ENCODE measurements at places on chromosomes 6 and 20.

DNA sequence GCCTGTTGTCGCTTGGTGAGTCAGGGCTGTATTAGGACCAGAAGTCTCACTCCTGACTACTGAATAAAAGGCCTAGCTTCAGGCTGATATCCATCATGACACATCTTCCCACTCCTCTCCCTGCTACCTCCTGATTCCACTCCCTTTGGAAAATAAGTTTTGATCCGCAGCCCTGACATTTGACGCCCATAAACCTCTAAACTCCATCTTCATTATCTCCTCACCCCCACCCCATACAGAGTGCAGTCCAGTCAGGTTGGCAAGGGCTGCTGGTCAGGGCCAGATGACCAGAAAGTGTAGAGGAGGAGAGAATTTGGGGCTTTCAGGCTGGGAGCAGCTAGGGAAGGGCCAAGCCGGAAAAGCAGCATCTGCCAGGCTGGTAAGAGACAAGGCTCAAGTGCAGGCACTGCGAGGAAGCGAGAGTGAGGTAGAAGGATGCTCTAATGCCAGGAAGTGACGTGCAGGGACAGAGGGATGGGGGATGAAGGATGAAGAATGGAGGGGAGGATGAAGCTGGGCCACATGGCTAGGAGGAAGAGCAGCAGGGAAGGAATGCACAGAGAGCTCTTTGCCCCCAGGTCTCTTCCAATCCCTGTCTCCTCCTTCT lies 1.2 kb downstream of the GGT7 start:
- no peak for DNase-seq

- no peak for DNase-seq
These were observed 361.9 kb upstream of the JARID2 start for GRCh38 chr6:14883921-14884320.

- no peak for DNase-seq
These were observed 7.5 kb downstream of the FOXS1 start for GRCh38 chr20:31837896-31838397.

GRCh38 chr6:6998194-6998569 lies 109.6 kb upstream of the RREB1 start:
- no peak for DNase-seq

- no peak for DNase-seq
These were observed 342.3 kb downstream of the CDKAL1 start for GRCh38 chr6:20876561-20876960.

DNA sequence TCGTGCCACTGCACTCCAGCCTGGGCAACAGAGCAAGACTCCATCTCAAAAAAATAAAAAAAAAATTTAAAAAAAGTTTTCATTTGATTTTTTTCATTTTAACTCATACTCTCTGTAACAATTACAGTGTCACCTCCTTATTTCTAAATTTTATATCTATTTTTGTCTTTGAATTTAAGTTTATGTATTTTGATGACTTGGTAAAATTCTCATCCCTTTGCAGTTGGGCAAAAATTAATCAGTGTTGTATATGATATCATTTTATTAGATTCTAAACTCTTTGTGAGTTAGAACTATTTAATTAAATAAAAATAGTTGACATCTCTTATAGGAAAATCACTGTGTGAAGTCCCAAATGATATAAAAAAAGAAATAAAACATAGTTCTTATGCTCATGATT lies 270.7 kb downstream of the PLCB1 start:
- DNase-seq: no peak

GRCh38 chr20:42494290-42494689 lies 695.4 kb downstream of the PTPRT start:
- no peak for DNase-seq

Data from brain pericyte (primary cell).